ENCODE measurements at places on chromosomes 2 and 18. TPM values are rescaled to one million over a fixed set of nuclear protein-coding genes. Genes with fewer than 3 reads are reported as not detected.

DNA sequence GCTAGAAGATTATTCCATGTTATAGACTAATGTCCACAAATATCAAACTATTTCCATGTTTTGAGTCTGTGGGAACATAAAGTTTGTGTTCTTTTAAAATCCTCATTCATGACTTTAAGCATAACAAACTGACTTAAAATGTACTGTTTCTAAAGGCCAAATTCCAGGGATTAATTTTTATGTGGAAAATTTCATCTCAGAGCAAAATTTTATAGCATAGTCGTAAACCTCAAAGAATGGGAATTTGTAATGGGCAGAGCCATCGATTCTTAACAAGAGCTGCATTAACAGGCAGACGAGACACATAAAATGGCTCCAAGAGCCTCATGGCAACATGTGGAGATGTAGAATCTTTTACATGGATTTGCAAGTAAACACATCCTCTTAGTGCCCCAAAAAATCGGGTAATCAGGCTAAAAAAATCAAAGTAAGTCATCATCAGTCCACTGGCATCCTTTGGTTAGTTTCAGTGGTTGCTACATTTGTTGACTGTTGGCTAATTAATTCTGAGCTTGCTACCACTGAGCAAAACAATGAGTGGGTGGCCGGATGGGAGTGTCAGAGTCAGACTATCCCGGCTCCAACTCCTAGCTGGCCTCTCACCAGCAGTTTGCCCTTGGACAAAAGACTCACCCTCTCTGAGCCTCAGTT is 119.6 kb downstream of the FAM210A start:
- no peak for DNase-seq

- DNase-seq = no peak
Observed at GRCh38 chr2:105866216-105867185, 121.8 kb downstream of the NCK2 start.

GRCh38 chr2:23235292-23235691 is 149.7 kb upstream of the KLHL29 start:
- no peak for DNase-seq

DNA sequence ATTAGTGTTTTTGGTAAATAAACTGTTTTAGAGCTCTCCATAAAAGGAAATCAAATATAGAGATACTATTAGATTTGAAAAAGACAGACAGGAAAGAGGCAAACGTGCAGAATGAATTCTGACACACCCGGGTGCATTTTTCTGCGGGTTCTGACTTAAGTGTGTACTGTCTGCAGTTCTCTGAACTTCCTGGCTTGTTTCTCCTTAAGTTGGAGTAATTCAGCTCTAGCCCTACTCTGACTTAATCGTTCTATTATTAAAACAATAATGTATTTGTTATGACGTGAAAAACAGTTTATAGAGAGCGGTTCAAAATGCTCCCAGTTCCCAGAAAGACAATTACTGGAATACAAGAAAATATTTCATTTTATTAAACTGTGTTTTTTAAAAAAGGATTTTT is 305.9 kb downstream of the ARHGAP15 start:
- DNase-seq = no peak

DNA sequence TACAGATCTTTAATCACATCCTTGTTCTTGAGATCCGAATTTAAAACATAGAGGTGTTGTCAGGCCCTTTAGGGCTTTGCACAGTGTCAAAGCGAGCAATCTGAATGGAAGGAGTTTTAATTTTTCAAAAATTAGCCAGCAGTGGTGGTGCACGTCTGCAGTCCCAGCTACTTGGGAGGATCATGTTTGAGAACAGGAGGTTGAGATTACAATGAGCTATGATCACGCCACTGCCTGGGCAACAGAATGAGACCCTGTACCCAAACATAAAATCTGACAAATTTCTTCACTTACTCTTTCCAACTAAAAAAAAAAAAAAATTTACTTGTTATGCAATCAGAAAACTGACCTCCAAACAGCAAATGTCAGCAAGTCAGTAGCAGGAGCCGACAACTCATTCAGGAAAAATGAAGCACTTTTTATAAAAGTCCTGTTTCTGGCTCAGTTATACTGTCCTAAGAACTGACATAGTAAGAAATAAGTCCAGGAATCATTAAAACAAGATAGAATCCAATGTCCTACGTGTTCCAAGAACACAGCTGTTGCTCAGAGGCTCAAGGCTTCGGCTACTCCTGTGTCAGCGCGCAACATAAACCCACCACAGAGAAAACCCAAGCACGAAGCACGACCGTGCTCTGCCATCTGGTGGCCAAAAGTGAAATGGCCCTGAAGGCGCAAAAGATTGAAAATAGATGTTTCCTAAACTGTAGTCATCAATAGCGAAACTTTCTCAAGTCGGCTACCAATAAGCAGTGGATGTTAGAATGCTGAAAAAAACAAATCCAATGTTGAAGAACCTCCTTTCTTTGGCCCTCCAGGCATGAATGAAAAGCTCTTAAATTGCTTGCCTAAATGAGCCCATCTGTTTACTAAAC is 138.1 kb downstream of the INO80D start:
- DNase-seq = peak; percentile 21

GRCh38 chr2:126809340-126809739 is 89.3 kb upstream of the TEX51 start:
- no peak for DNase-seq

- no peak for DNase-seq
Observed at GRCh38 chr2:84832772-84833461, 48.0 kb downstream of the TRABD2A start.

GRCh38 chr2:196821195-196821594 is 12.0 kb upstream of the C2orf66 start:
- DNase-seq = no peak

SOX11 gene
- not detected for total RNA-seq

ACOXL gene
- total RNA-seq = not detected

PTPRN gene
- total RNA-seq = not detected

DNA sequence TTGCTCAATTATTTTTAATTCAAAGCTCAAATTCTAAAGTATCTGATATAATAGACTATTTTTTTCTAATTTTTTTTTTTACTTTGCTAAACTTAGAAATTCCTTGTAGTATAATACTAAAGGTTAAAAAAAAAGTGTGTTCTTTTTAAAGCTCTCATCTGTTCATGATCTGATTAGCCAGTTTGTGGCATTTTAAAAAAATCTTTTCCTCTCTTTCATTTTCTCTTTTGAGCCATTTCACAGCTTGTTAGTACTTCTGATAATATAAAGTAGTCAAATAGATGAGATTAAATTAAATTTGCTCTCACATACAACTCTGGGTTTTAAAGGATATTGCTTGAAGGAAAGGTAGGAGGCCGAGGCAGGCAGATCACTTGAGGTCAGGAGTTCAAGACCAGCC is 40.7 kb upstream of the NEMP2 start:
- no peak for DNase-seq

GRCh38 chr2:203675086-203675485 is 31.4 kb upstream of the CD28 start:
- no peak for DNase-seq

GRCh38 chr2:106094131-106094841 is 99.8 kb downstream of the UXS1 start:
- DNase-seq = peak; percentile 65

DNA sequence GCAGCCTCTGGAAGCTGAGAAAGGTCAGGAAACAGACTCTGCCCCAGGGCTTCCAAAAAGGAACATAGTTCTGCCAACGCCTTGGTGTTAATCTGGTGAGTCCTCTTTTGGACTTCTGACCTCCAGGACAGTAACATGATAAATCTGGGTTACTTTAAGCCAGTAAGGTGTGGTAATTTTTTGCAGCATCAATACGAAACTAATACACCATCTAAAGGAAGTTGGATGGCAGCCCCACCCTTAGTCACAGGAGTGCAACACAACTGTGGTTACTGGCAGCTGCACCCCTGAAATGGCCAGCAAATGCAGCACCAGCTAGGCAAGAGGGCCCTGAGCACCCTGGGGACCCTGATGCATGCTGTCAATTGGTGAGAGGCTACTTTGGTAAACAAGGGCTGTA is 25.8 kb downstream of the CREG2 start:
- DNase-seq = no peak

GRCh38 chr2:124814968-124815745 is 790.1 kb downstream of the CNTNAP5 start:
- no peak for DNase-seq

KCNK3 gene
- not detected for total RNA-seq

DNA sequence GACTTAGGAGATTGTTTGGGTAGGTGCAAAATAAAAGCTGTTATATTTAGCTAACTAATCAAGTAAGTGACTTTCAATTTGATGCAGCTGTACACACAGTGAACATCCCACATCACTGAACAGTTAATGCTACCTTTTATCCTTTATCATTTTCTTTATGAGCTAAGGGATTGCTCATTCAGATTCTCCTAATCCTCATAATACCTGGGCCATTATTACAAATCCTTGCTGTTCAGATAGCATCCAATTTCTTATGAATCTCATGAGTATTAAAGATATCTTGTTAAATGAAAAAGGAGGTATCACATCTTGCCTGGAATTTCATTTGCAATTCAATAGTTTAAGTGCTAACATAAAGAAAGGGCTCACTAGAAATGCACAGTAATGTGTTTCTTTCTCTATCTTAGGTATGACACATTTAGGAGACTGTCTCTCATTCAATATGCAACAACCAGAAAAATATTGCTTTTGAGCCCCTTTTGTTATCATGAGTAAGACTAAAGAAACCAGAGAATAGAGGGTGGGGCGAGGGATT is 918.5 kb downstream of the CBLN2 start:
- DNase-seq = no peak

LRRC30 gene
- not detected for total RNA-seq

DNA sequence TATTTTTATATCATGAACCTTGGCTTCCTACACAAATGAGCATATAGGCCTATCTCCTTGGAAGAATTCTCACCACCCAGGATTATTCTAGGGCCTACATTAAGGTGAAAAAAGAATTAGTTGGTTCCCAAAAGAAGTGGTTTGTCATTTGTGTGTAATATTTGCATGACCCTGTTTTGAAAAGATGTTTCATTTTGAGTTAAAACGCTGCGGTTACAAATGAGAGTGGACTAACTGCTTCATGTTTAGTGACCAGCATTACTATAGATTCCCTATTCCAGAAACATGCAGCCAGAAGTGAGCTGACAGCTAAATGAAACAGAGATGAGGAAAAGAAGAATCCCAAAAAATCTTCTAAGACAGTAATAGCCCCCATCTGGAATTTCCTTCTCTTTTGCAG is 44.1 kb upstream of the TMEM178A start:
- DNase-seq = no peak

DNA sequence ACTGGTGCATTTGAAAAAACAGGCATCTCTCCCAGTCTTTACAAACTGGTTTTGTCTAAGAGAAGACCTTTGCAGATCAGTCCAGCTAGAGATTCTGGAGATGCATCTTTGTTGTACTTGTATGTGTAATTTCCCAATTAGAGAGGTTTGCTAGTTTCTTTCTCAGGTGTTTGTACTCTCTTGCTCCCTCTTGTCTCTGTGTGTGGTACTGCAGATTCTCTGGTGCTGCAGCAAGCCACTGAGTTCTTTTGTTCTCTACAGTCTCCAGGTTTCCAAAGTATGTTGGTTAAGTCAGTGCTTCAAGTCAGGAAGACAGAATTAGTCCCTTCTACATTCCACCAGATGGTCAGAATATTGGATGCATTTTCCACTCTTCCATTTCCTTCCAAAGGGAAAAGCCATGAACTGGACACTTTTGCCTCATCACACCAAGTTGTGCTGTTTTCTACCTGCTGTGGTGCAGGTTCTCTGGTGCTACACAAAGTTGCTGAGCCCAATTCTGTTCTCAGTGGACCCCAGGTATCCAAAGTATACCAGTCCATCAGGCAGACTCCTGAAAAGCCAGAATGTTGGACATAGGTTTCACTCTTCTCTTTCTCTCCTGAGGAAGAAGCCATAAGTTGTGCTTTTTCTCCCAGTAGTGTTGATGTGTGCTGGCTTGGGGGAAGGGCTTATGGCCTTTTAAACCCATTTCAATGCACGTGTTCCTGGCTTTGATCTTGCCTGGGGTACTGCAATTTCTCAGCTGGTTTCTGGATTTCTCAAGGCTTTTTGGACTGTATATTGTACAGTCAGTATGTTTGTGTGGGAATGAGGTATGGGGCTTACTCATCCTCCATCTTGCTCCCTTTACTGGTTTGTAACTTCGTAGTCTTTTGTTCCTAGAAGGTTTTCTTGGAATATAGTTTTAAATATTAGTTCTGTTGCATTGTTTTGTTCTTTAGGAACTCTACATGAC is 29.8 kb downstream of the EPC2 start:
- no peak for DNase-seq

DNA sequence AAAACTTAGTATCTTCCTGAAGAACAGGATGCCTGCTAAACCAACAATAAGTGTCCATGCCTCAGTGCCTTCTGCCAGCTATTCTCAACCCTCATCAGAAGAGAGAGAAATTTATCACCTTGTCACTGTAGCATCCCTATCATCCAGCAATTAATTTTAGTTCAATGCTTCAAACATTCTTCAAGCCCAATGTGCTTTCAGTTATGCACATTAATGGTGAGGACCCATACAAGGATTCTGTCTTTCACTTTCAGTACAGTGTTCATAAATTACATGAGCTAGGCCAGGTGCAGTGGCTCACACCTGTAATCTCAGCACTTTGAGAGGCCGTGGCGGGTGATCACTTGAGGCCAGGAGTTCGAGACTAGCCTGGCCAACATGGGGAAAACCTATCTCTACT is 47.0 kb upstream of the MSH6 start:
- no peak for DNase-seq

DNA sequence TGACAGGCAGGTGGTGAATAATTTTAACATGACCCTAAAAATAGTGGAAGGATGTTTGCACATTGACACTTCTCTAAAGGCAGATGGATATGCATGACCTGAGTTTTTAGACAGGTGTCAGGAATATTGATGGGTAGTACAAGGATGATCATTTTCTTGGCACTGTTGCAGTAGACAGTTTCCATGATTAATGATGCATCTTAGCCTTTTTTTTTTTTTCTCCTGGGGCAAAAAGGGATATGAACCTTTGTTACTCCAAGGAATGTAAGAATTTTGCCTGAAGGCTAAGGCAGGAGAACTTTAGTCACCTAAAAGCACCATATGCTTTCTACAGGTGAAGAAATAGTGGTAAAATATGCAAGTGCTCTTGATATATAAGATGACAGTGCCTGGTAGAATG is 136.3 kb upstream of the CAVIN2 start:
- no peak for DNase-seq

All from T-helper 17 cell (primary cell).